Amniotic epithelial cell (primary cell): ENCODE measurements at places on chromosomes 1 and 21.
A peak's percentile ranks its signal among the peaks of the same experiment; 100 is the strongest.

DNA sequence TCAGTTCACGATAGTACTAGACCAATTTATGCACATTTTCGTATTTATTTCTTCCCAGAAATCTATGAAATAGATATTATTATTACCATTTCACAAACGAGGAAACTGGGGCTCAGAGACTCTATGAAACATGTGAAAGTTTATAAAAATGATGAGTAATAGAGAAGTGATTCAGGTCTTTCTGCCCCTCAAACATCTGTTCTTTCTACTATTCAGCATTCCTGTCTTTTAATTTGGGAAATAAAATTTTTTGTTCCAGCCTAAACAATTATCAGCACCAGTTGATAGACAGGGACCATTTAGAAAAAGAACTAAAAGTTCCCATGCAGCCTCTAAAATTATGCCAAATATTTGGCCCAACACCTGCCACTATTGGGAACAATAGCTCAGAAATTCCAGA lies 585.1 kb downstream of the PTPRC start:
- DNase-seq, result no peak

- DNase-seq, result no peak
Observed at GRCh38 chr1:116768416-116769103, 14.3 kb downstream of the CD2 start.

- DNase-seq, result no peak
Observed at GRCh38 chr21:46461909-46462308, 3.2 kb downstream of the DIP2A start.

DNA sequence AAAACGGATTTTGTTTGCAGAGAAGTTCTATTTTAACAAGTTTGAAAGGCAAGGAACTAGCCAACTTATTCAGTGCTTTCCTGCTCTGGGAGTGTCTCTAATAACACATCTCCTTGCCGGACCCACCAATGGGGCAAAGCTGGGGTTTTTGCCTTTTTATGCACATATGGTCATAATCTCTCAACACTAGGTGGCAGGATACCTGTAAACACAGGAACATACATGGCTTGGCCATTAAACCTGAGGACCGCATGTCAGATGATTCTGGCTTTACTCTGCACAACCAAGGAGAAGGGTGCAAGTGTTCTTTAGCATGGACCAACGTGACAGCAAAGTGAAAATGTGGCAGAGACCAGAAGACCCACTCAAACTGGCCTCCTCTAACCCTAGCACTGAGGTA lies 4.9 kb downstream of the TMEM9 start:
- peak; percentile 50 for DNase-seq

- DNase-seq, result no peak
Observed at GRCh38 chr1:15388201-15388880, 21.3 kb upstream of the EFHD2 start.
